ENCODE measurements at places on chromosomes 3 and 15.

DNA sequence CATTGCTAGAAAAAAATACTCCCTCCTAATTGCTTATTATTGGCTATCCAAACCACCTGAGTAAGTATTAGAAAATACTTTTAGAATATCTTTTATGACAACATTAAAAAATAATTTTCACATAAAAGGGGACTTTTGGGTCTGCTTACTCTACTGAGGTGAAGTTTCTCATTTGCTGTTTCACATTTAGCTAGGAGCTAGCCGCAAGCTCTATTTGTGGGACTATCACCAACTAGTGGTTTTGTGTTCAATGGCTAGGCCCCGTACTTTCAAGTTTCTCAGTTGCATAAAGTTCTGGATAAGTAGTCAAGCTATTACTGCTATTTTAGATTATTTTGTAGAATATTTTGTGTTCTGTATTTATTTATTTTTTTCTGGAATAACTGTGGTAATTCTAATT is 244.2 kb upstream of the SLITRK3 start:
- DNase-seq = no peak

- DNase-seq = no peak
These were observed 17.9 kb downstream of the KCNMB3 start for GRCh38 chr3:179233043-179233442.

DNA sequence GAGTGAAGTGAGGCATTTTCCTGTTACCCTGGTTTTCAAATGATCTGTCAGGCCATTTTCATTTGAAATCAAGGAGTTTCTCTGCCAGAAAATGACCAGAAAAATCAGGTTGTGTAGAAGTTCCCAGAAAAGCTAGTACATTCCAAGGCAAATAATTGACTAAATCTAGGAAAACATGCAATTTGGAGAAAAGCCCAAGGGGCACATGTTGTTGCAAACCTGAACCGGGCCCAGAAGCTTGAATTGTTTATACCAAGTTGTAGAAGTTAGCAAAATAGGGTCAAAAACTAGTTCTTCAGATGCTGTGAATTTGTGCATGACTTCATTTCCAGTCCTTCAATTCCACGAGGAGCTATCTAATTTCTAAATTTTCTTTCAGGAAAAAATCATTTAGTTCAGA is 31.0 kb downstream of the TRIM42 start:
- no peak for DNase-seq

- no peak for DNase-seq
These were observed 8.7 kb downstream of the CYP1A1 start for GRCh38 chr15:74716651-74717050.

DNA sequence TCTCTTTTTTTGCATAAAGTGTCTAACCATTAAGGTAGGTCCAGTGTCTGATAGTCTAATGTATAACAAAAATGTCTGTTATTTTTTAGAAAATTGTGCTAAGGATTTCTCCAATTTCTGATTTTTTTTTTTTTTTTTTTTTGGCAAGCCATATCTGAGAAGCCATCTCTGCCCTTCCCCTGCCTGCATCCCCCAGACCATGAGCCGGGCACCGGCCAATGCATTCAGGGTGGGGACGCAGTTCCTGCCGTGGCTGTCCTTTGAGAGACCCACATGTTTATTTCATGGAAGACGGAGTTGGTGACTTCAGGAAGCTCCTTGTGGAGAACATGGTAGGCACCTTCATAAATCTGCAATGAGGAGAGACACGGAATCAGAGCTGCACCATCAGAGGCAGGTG is 19.2 kb downstream of the ABTB1 start:
- DNase-seq = no peak

DNA sequence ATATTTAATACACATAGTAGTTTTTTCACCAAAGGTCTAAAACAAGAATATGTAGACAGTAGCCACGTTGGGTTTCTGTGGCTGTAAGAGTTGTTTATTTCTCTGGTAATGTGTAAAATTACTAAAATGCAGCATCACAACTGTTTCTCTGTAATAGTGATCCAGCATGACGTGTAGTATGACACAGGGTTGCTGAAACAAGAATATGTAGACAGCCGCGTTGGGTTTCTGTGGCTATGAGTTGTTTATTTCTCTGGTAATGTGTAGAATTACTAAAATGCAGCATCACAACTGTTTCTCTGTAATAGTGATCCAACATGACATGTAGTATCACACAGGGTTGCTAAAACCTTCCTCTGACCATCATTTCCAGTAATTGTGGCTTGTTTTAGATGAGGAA is 153.6 kb upstream of the ZNF717 start:
- DNase-seq = no peak

DNA sequence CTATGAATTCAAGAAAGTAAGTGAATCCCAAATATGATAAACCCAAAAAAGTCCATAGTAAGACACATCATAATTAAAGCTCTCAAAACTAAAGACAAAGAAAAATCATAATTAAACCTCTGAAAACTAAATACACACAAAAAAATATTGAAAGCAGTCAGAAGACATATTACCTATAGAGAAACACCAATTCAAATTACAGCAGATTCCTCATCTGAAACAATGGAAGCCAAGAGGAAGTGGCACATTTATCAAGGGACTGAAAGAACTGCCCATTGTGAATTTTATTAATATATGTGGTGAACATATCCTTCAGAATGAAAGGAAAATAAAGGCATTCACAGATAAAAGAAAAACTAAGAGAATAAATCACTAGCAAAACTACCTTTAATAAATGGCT is 128.2 kb downstream of the SCAPER start:
- DNase-seq = no peak

- no peak for DNase-seq
These were observed 228.1 kb downstream of the ADAMTS9 start for GRCh38 chr3:64459711-64460110.

- no peak for DNase-seq
These were observed 18.6 kb downstream of the MESP2 start for GRCh38 chr15:89794627-89795241.

- no peak for DNase-seq
These were observed 10.5 kb upstream of the SLITRK3 start for GRCh38 chr3:165206454-165207266.

- peak; percentile 34 for DNase-seq
These were observed 73.0 kb downstream of the ATP10A start for GRCh38 chr15:25790000-25790660.

DNA sequence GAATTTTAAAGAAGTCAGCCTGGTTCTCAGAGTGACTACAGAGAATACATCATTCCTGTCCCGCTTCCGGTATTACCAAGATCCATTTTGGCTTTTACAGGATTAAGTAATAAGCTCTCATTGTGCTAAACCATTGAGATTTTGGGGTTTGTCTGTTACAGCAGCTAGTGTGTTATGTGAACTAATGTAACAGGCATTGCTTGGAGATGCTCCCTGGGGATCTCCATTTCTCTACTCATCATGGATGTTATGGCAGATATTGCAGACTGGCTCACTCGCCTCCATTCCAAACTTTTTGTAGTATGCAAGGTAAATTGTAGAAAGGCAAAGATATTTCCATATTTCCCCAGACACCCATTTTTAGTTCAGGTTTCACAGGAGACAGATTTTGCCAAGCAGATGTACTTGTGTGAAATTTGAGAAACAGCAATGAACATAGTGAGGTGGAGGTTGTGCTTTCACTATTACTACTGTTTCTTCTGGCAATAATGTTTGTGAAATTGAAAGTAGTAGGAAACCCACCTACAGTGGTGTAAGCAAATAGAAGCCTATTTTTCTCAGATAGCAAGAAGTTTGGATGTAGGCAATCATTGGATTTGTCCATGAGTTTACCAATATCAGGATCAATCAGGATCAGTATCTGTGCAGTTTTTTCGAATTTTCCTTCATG is 177.1 kb upstream of the GALNT15 start:
- no peak for DNase-seq

GRCh38 chr15:38682861-38683260 is 118.2 kb upstream of the RASGRP1 start:
- no peak for DNase-seq

- peak; percentile 34 for DNase-seq
These were observed 17.2 kb downstream of the TNFAIP8L3 start for GRCh38 chr15:51077221-51078153.

DNA sequence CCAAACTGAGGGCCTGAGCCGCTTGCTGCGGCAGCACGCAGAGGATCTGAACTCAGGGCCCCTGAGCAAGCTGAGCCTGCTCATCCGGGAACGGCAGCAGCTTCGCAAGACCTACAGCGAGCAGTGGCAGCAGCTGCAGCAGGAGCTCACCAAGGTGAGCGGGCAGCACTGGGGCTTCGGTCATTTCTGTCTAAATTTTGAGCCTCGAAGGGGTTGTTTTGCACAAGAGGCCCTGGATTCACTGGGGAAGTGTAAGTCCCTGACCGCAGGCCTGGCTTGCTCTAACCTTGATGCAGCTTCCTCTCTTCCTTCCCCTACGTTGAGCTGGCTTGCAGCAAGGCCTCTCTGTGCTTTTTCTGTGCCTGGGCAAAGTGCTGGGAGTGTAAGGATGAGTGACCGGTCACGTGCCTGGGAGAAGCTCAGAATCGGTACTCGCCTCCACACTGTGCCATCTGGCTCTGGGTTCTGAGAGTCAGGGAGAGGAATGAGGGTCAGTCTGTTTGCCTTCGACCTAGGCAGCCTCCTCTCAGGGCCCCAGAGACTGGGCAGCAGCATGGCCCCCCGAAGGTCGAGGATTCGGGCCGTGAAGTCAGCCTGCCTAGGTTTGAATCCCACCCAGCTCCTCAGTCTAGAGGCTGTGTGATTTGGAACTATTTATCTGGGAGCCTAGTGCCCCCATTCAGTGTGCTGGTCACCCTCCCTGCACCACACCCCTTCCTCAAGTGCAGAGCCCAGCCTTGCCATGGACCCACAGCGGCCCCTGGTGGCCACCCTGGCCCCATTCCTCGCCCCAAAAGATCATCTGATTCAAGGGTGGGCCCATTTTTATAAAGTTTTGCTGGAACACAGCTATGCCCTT is 1.4 kb downstream of the FES start:
- peak; percentile 73 for DNase-seq

DNA sequence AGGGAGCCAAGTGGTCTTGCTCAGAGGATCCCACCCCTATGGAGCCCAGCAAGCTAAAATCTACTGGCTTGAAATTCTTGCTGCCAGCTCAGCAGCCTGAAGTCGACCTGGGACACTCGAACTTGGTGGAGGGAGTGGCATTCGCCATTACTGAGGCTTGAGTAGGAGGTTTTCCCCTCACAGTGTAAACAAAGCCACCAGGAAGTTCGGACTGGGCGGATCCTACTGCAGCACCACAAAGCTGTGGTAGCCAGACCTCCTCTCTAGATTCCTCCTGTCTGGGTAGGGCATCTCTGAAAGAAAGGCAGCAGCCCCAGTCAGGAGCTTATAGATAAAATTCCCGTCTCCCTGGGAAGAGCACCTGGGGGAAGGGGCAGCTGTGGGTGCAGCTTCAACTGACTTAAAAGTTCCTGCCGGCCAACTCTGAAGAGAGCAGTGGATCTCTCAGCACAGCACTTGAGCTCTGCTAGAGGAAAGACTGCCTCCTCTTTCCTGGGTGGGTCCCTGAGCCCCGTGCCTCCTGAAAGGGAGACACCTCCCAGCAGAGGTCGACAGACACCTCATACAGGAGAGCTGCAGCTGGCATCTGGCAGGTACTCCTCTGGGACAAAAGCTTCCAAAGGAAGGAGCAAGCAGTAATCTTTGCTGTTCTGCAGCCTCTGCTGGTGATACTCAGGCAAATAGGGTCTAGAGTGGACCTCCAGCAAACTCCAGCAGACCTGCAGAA is 576.3 kb upstream of the NECTIN3 start:
- no peak for DNase-seq

- DNase-seq = no peak
These were observed 27.0 kb upstream of the LPP start for GRCh38 chr3:188126934-188127333.
